ENCODE measurements at places on chromosomes 1 and 21. TPM values are rescaled to one million over a fixed set of nuclear protein-coding genes. Genes with fewer than 3 reads are reported as not detected.

- no peak for DNase-seq
Measured at GRCh38 chr21:42566524-42567213, 53.0 kb downstream of the SLC37A1 start.

DNA sequence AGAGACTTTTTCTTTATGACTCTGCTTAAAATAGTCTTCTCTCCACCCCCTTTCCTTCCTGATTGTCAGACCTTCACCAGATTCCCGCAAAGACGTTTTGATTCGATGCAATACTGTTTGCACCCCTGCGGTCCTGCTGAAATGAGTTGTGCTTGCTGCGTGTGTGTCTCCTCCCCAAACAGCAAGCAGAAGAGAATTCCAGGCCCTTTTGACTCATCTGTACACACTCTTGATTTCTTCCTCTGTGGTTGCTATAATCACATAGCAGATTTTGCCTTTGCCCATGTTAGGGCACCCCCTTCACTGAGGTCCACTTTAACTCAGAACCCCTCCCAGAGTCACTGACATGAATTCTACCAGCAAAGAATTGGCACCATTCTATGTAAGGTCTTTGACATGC lies 136.5 kb downstream of the ZZZ3 start:
- no peak for DNase-seq

GRCh38 chr21:37757606-37758376 lies 158.5 kb downstream of the KCNJ6 start:
- no peak for DNase-seq

The LAD1 gene
- 0.43 TPM for total RNA-seq

The VHLL gene
- not detected for total RNA-seq

- no peak for DNase-seq
Measured at GRCh38 chr1:148372731-148373130, 110.4 kb downstream of the PPIAL4G start.

The ST6GALNAC5 gene
- 32.9 TPM for total RNA-seq

DNA sequence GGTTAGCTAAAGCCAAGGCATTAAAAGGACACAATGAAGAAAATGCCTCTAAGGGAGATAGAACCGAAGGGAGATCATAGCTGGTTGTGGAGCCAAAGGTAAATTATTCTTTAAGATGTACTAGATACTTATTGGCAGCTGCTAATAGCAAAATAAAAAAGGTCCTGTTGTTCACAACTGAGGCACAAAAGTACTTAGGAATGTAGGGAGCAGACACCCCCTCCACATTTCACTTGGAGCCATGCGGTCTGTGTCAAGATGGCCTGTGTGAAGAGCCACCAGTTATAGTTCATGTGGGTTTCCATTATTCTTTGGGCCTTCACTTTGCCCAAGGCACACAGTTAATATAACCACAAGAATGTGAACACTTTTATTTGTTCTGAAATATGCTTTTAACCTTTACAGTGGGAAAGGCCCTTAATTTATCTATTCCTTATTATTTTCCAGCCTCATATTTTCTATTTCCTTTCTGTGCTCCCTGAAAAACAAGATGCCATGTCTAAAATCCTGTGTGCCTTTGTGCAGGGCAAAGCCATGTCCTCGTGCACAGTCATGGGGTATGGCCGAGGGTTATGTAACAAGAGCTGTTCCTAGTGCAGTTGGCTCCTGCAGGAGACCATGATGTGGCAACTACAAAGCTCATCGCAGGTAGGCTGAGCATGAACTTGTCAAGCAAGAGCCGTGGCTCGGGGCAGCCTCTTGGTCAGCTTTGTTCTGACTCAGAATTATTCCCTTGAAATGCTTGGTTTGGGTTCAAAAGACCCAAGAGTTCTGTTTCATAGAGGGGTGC lies 16.2 kb upstream of the WDR26 start:
- no peak for DNase-seq

The REG4 gene
- total RNA-seq, result not detected

The TCHHL1 gene
- total RNA-seq, result not detected

- peak; percentile 31 for DNase-seq
Measured at GRCh38 chr1:212630158-212630900, 21.8 kb downstream of the ATF3 start.

- no peak for DNase-seq
Measured at GRCh38 chr1:36872126-36872754, 162.1 kb downstream of the GRIK3 start.

The COL8A2 gene
- 41.7 TPM for total RNA-seq

DNA sequence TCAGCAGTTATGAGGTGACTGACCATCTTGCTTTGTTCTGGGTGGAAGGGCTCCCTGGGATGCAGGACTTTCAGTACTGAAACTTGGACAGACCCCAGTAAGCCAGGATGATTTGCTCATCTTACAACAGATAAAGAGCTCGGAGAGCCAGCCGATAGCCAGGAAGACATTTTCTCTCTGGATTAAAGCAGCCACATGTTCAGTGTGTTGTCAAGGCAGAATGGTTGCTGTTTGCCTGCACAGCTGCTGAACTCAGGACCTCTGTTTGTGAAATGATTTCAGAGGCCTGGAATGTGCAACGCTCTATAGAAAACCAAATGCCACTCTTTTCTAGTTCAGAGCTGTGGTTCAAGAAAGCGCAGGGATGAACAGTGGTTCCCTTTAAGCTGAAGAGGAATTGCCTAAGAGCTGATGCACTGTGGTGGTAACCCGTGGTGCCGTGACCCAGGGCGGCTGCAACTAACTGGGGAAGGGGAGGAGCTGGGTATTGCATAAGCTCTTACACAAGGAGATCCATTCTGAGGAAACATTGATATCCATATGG lies 40.7 kb downstream of the CASQ2 start:
- DNase-seq, result peak; percentile 74

- peak; percentile 52 for DNase-seq
Measured at GRCh38 chr21:39057121-39057520, 126.1 kb downstream of the PSMG1 start.

The SPRR2G gene
- total RNA-seq, result not detected

DNA sequence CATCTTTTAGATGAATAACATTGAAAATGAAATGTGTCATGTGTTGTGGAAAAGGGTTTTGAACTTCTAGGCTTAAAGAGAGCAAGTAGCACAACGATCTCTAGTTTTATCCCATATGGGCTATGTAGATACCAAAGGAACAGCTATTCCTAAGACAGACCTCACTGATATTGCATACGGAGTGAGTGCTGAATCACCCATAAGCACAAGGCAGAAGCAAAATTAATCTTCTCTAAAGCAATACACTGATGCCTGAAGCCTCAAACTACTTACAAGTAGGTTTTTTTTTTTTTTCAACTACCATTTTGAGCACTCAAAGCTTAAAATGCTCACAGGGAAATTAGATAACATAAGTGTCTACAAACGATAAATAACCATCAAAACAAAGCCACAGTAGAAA lies 5.0 kb upstream of the KMO start:
- no peak for DNase-seq

DNA sequence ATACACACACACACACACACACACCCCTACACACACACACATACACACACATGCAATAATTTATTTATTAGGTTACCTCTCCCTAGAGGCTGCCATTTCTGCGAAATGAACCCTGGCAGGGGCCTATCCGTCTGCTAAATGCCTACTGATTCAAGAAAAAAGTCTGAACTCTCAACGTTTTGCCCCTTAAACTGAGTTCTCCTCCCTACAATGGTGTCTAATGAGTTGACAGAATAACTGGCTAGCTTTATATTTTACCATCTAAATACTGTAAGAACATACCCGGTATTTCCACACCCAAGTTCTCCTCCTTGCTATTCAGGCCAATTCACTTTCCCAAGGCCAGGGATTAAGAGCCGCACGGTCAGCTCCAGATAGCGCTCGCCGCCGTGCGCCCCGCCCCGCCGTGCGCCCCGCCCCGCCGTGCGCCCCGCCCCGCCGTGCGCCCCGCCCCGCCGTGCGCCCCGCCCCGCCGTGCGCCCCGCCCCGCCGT lies 339 bp upstream of the RNPC3 start:
- no peak for DNase-seq

The SAMD13 gene
- total RNA-seq, result not detected

DNA sequence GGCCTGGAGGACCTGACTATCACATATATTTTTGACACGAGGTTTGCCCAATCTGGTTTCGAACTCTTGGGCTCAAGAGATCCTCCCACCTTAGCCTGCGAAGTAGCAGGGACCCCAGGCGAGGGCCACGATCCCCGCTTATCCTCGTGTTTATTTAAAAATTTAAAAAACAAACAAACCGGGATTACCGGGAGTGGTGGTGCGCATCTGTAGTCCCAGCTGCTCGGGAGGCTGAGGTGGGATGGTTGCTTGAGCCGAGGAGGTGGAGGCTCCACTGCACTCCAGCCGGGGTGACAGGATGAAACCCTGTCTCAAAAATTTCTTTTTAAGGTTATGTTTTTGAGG lies 452 bp upstream of the EXOSC10 start:
- no peak for DNase-seq

DNA sequence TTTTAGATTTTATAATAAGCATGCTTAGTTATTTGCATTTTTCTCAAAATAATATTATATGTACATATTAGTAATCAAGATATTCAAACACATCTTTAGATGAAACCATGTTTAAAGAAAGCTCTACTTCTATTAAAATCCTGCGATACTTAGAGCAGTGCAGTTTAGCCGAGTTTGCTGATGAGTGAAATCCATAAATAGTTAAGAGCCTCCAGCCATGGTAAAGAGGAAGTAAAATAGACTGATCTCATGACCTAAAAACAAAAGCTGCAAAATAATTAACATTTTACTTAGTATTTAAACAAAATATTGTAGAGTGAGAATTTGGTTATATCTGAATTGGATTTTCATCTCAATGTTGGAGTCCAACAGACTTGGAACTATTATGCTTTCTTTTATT lies 147.4 kb upstream of the NRIP1 start:
- DNase-seq, result no peak

GRCh38 chr1:152086760-152087159 lies 2.1 kb downstream of the TCHHL1 start:
- no peak for DNase-seq

The HPCAL4 gene
- not detected for total RNA-seq

The ANGPTL7 gene
- total RNA-seq, result 2.0 TPM

The MARCKSL1 gene
- total RNA-seq, result 21.8 TPM

DNA sequence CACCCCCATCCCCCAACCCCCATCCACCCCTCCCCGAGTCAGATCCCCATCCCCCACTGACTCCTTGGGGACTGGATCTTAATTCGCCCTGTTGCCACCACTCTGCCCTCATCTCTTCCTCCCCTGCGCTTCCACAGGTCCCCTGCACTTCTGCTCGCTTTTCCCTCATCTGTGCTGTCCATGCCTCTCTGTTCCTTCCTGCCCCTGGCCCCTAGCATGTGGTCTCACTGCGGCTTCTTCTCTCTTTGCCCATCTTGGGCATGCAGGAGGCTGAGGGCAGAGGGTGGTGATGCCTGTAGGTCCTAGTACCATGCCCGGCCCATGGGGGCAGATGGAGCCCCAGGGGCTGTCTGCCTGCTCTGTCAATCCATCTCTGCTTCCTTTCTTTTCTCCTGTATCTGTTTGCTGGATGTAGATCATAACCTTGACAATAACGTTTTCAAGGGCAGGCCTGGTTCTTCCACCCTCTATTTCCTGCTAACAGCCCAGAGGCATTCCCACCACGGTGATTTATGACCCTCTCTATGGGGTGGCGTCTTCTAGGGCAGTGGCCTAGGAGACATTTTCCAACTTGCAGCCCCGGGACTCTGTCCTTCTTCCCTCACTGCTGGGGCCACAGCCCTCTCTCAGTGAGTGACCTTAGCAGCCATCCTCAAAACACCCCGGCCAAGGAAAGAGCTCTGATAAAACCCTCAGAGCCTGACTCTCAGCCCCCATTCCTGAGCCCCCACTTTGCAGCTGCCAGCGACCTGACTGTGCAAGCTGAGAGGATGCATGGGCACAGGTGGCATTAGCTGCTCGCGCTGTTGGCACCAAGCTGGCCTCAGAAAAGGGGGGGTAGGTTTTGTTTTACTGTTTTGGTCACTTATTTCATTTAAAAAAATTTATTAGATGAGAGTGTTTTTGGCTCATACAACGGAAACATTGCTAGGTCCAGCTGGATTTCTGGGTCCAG lies 33.9 kb downstream of the TMEM51 start:
- no peak for DNase-seq

- DNase-seq, result peak; percentile 11
Measured at GRCh38 chr1:38680801-38681510, 178.6 kb downstream of the RRAGC start.

DNA sequence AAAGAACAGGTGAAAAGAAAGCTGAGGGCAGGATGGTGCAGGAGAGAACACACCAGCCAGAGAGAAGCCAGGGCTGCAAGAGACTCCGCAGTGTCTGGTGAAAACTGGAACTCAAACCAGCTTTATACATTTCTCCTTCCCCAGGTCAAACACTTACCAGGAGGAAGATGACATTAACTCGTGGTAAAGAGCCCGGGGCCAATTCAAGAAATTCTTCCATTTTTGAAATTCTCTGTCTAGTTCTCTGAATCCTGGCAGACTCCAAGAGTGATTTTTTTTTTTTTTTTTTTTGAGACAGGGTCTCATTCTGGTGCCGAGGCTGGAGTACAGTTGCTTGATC lies 25.8 kb upstream of the SIPA1L2 start:
- DNase-seq, result no peak

- DNase-seq, result no peak
Measured at GRCh38 chr1:197862671-197863070, 39.8 kb upstream of the C1orf53 start.

GRCh38 chr1:28518745-28519341 lies 13.0 kb downstream of the RCC1 start:
- no peak for DNase-seq

The CFHR4 gene
- not detected for total RNA-seq

GRCh38 chr1:160741612-160742348 lies 2.7 kb downstream of the SLAMF7 start:
- DNase-seq, result no peak

DNA sequence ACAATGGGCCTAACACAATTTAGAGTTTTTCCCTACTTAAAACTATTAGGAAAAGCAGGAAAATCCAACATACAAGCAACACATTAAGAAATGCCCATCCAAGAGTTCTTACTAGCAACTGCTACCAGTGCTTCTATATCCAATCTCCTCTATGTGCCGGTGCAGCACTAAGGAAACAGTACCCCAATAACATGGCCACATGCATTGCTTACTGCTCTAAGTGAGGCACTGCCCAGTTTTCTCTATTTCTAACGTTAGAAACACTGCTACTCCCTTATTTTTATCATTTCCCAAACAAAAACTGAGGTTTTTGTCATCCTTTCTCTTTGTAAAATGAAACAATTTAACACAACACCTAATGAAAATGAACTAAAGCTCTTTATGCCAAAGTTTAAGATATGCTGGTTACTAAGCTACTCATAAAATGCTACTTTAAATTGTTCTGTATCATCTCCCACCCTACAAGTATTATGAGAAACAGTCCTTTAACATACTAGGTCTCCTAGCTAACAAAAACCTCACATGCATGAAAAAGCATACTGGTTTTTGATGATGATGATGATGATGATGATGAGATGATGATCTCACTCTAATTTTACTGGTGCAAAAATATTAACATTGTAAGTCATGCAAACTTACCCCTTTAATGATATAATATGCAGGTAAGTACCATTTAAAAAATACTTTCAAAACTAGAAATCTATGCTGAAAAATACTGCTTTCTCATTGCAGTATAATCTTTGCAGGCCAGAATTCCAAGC lies 90.7 kb upstream of the TTC39A start:
- DNase-seq, result no peak

The FABP3 gene
- 24.2 TPM for total RNA-seq
